ENCODE measurements at places on chromosomes 5 and 9.

DNA sequence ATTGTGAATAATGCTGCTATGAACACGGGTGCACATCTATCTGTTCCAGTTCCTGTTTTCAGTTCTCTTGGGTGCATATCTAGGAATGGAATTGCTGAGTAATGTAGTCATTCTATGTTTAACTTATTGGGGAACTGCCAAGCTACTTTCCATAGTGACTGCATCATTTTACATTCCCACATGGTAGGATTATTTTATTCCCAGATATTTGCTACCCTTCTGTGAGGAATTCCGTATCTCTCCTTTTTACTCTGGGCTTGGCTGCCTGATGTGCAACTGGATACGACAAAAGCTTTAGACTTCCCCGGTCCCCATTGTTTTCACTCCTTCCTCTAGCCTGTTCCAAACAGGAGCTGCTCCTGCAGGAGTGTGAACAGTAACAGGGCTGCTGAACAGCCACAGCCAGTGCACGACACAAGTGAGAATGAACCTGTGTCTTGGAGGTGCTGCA lies 7.2 kb downstream of the TAS2R1 start:
- ATAC-seq: no peak

DNA sequence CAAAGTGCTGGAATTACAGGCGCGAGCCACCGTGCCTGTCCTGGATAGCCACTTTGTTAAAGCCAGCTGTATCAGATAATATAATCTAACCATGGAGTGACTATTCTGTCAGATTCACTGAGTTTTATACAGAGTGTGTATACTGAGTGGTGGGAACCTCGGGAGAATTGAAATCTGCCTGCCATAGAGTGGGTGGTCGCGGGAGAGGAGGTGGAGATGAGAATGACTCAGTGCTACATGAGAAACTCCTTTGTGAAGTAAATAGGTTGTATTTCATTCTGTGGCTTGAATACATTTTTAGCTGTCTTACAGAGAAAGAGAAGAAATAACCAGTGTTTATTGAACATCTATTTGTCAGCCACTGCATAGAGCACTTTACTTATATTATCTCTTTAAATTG lies 26.4 kb downstream of the ATP6V0E1 start:
- no peak for ATAC-seq

DNA sequence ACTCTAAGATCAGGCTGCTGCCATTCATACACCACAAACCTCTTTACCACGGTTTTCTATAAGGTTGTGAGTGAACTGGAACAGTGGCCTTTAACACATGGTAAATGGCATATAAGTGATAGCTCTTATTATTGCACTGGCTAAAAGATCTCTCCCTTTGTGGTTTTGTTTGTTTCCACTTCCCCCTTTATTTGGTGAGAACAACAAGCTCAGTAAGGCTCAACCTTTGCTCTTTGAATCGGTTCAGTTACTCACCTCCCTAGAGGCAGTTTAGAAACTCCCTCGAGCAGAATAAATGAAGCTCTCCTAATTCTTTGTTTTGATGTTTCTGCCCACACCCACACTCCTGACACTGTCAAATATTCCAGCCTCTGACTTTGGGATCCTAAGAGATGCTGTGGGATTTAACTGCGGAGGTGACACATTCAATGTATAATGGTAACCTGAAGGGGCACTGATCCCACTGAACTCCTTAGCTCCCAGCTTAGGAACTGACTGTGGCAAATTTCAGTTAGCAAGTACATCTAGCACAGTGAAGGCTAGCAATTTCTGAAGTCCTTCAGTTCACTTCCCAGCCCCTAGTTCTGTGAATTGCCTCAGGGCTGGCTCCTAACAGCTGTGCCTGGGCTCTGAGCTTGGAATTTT lies 22.5 kb upstream of the RAD23B start:
- ATAC-seq: peak; percentile 31

DNA sequence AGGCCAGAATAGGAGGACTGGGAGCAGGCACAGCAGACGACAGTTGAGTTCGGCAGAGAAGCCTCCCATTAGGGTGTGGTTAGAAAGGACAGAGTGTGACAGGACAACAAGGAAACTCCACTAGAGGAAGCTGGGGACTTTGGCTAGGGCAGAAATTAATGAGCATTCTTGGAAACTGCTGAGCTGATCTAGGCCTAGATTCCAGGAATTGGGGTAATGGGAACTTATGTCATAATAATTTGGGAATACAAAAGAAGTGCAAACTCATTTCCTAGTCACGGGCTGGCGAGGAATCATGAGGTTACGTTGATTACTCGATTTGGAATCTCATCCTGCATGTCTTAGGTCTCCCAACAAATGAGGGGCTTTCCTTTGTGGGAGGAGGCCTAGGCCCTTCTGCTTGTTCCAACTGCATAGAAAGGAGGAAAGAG lies 144.6 kb upstream of the RPS23 start:
- ATAC-seq: no peak

- ATAC-seq: no peak
These were observed 135.4 kb upstream of the GNA14 start for GRCh38 chr9:77783518-77783917.

- ATAC-seq: peak; percentile 62
These were observed 2.0 kb downstream of the PROB1 start for GRCh38 chr5:139392678-139393496.

DNA sequence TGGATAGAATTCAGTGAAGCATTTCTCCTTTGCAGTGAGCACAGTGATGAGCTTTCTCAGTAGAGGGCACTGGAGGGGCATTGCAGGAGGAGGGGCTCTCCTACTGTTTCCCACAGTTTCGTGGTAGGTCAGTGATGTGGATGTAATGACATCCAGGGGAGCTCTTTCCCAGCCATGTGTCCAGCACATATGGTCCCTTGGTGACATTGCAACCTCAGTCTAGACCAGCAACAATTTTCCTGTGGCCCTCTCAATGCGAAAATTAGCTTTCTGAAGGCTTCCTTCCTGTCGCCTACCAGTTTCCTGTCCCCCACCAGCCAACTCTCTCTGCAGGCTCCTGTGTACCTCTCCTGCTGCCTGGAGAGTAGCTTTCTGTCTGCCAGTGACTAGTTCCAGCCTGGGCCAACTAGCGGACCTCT lies 6.9 kb upstream of the PDCL start:
- no peak for ATAC-seq

DNA sequence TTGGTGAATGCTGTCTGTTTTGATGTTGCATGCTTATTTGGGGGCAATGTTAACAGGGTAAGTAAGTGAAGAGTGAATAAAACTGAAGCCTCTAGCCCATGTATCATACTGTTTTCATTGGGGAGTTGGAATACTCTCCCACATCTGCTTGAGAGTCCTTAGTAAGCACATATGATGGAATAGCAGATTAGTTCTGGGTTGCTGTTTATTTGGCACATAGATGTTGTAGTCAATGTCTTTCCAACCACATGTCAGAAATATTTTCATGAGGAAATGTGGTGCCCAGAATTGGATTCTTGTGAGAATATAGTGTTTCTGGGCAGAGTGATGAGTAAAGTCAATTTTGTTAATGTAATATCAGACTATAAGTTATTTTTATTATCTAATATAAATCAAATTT lies 611.7 kb upstream of the FTMT start:
- ATAC-seq: no peak

GRCh38 chr9:123738648-123739047 lies 191.3 kb downstream of the DENND1A start:
- no peak for ATAC-seq

DNA sequence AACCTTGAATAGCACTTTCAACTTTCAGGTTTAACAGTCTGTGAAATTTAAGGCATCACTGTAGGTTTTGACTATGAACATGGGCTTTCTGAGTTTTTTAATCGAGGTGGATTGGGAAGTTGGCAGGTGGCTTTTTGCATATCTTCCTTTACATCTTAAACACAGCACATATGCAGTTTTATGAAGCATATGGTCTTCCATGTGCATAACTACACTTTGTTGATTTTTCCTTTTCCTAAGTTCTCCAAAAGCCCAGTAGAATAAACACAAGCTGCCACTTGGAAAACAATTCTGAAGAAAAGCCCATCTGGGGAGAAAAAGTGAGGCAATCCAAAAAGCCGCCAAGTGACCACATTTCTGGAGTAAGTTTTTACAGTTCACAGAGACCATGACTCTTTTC lies 236.5 kb upstream of the IL12B start:
- no peak for ATAC-seq

DNA sequence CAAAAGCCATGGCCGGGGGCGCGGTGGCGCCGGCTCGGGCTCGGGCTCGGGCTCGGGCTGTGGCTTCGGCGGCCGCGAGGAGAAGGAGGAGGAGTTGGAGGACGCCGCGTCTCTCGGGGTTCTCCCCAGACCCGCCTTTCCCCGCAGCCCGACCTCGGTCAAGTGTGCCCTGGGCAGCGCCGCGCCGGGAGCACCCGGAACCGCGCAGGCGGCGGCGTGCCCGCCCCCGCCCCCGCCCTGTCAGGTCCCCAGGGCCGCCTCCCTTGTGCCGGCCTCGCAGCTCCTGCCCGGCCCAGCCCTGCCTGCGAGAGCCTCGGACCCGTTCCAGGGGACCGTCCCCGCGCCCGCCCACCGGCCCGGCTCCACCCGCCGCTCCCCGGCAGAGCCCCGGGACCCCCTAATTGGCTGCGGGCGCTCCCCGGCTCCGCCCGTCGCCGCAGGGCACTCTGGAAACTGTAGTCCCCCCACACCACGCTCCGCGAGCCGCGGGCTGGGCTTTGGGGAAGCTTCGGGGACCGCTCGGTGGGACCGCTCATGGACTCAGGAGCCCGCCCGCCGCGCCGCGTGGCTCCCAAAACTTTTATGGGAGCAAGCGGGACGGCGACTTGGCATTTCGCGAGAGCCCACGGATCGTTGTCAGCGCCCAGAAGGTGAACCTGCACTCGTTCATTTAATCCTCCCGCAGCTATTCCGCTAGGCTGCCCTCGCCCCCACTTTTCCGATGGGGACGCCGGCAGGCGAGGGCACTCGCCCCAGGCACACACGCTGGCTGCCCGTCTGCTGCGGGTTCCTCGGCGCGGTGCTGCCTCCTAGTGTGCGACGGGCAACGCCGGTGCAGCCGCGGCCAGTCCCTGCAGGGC lies at the start of gene STK10:
Gene STK10 (minus strand): TSS at position 192 of the 860 bp plus-strand sequence. CDS start 182 bp downstream, at position 10.
- peak; percentile 83 for ATAC-seq

DNA sequence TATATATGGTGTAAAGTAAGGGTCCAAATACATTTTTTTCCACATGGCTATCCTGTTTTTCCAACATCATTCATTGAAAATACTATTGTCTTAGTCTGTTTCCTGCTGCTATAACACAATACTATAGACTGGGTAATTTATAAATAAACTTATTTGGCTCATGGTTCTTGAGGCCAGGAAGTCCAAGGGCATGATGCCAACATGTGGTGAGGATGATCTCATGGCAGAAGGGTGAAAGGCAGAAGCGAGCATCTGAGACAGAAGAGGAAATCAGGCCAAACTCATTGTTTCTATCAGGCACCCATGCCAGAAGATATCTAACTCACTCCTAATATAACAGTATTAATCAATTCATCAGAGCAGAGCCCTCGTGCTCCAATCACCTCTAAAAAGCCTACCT lies 42.6 kb downstream of the ANKRD55 start:
- ATAC-seq: no peak

Data from esophagus mucosa (tissue), 1 donor.